Activated B cell treated with CpG ODN at 0.5 μM for 24 hours (primary cell): ENCODE measurements at places on chromosomes 3 and 15. TPM values are rescaled to one million over a fixed set of nuclear protein-coding genes. Genes with fewer than 3 reads are reported as not detected.

DNA sequence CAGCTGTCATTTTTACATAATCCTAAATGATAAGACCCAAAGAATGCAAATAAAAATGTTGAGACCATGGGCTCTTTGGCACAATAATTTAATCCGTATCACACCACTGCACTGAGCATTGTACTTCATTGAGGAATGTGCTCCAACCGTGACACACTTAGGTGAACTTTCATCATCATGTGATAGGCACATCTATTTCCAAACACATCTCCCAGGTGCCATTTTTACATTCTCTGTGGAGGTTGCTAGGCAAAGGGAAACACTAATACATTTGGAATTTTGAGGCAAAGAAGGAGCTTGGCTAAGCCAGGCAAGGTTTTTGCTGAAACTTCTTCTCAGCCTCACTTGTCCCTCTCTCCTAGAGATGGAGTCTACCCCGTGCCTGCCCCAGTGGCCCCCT is 68.7 kb downstream of the LRTM1 start:
- H3K36me3 ChIP-seq: no peaks in the 10 kb centered on the region
- DNase-seq: no peak
- H3K4me1 ChIP-seq: no peaks in the 10 kb centered on the region
- no peaks in the 10 kb centered on the region for H3K27me3 ChIP-seq
- no peak overlapping the region for H3K27ac ChIP-seq

DNA sequence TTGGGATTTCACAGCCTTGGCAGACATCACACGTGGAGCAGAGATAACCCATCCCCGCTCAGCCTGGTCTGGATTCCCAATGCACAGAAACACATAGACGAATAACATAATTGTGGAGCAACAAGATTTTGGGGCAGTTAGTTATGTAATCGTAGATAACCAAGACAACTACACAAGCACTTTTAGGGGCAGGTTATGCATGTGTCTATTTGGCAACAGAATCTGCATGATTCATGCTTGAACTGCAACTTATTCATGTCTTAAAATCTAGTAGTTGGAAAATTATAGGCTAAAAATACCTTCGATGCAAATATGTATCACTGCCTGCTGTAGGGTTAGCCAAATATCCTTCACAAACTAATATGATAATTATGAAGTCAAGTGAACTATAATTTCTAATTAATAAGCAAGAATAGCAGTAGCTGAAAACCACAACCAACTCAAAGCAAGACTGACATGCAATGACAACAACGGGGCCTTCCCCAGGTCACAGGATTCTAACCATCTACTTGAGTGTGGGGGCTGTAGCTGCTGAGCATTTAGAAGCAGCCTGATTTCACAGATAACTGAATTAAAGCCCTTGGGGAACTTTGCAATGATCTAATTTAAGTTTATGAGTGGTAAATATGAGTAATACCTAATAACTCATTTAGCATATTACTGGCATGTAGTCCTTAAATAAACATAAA is 31.1 kb downstream of the DGKG start:
- H3K4me1 ChIP-seq: peaks cover 24% of the 10 kb centered on the region

DNA sequence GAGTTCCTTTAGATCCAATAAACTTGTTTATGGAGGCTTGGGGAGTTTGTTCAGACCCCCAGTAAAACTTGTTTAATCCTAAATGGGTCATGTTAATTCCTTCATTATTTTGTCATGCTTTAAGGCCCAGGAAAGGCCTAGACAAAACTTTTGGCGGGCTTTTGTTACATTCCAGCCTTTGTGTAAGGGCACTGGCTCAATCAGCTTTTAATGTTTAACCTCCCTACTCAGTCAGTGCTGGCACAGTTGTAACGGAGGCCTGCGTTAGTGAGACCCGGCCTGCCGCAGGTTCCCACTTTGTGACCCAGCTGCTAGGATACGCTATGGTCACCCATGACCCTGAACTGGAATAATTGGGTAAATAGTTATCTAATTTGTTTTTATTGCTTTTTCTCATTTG is 59.2 kb downstream of the OXSM start:
- no peaks in the 10 kb centered on the region for H3K27me3 ChIP-seq
- no peak for DNase-seq
- H3K36me3 ChIP-seq: no peaks in the 10 kb centered on the region
- no peak overlapping the region for H3K27ac ChIP-seq
- no peak overlapping the region for H3K4me3 ChIP-seq

DNA sequence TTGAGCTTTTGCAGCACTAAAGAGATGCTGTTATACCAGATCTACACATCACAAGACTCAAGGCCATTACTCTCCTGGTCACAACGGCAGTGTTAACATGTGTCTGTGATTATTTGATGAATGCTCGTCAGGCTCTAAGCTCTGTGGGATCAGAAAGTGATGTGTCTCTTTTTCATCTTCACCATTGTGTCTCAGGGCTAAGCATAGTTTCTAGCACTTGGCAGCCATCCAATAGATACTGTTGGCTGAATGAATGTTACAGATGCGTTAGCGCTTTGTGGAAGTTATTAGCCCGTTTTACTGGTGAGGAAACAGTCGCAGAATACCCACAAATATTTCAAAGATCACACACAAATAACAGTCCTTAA is 1.2 kb upstream of the FAM81A start:
- peaks cover 36% of the 10 kb centered on the region for H3K4me1 ChIP-seq
- no peaks in the 10 kb centered on the region for H3K36me3 ChIP-seq
- H3K4me3 ChIP-seq: peak overlapping the region; percentile 88
- H3K27me3 ChIP-seq: peaks cover 3% of the 10 kb centered on the region
- no peak for DNase-seq

GRCh38 chr15:91854639-91854990 is 1.1 kb downstream of the SLCO3A1 start:
- peak overlapping the region; percentile 61 for H3K4me3 ChIP-seq
- H3K27me3 ChIP-seq: peaks cover 44% of the 10 kb centered on the region
- no peak for DNase-seq
- no peaks in the 10 kb centered on the region for H3K36me3 ChIP-seq

DNA sequence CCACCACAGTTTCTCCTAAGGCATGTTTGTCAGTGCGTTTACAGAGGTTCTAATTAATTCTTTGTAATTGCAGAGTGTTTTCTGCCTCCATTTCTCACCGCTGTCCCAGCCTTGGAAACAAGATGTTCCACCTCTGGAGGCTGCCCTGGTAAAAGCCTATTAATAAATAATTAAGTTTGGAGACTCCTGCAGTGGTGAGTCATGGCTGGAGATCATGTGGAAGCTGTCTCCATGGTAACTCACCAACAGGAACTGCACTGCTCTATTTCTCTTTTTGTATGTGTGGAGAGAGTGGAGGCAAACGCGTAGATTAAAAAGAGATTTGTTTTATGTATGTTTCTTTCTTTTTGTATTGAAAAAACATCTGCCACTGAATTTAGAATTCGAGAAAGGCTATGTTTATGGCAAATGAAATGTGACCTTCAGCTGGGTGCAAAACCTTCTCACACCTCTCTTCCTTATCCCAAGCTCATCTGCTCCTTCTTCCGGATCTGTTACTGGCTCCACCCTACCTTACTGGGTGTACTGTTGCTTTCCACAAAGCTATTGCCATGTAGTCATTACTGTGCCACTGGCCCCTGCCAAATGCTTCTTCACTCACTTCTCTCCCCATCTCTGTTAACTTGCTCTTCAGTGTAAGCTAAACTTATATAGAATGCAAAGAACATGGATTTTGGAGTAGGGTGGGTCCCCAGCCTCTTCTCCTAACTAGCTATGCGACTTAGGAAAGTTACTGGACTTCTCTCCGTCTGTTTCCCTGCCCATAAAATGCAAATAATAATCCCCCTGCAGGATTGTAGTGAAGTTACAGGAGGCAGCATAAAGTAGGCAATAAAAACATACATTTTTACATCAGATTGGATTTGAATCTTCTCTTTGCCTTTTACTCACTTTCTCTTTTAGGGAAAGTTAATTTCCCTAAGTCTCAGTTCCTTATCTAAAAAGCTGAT is 778.5 kb downstream of the NTRK3 start:
- H3K27ac ChIP-seq: no peak overlapping the region
- H3K27me3 ChIP-seq: no peaks in the 10 kb centered on the region
- DNase-seq: no peak

- no peaks in the 10 kb centered on the region for H3K4me1 ChIP-seq
- no peak overlapping the region for H3K4me3 ChIP-seq
Observed at GRCh38 chr3:190008432-190008831, 112.3 kb downstream of the P3H2 start.

GRCh38 chr3:158491968-158492367 is 79.0 kb upstream of the MLF1 start:
- DNase-seq: no peak
- H3K4me1 ChIP-seq: no peaks in the 10 kb centered on the region
- H3K36me3 ChIP-seq: peaks cover 3% of the 10 kb centered on the region
- no peaks in the 10 kb centered on the region for H3K27me3 ChIP-seq

- no peak overlapping the region for H3K27ac ChIP-seq
- no peaks in the 10 kb centered on the region for H3K4me1 ChIP-seq
- DNase-seq: no peak
- H3K36me3 ChIP-seq: no peaks in the 10 kb centered on the region
- no peak overlapping the region for H3K4me3 ChIP-seq
Observed at GRCh38 chr15:44136991-44137477, 58.0 kb downstream of the FRMD5 start.

DNA sequence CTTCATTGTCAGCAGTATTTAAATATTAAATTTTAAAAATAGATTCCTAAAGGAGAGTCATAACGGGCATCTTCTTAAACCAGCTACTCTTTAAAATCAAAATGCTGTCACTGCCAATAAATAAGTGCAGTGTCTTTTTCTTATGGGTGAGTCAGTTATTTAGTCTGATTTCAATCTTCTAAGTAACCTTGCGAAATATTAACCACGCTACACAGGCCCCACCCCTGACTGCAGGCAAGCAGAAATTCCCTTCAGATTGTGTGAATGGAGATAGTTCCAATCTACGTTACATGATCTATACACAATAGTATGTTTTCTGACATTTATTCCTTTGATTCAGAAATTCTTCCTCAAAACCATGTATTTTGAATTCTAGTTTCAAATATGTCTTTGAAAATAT is 141.5 kb downstream of the GADL1 start:
- H3K36me3 ChIP-seq: no peaks in the 10 kb centered on the region
- no peak for DNase-seq
- H3K4me3 ChIP-seq: no peak overlapping the region
- peaks cover 5% of the 10 kb centered on the region for H3K27me3 ChIP-seq

DNA sequence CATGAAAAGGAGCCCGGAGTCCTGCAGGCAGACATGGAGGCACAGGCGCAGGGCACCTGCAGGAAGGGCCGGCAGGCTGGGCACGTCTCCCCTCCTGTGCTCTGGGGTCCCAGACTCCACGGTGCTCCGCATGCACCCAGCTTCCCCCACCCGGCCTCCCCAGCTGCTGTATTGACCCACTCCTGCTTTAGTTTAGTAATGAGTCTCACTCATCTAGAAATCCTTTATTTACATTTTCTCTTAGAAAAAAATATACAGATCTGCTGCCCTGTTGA is 8.5 kb downstream of the MESP2 start:
- DNase-seq: no peak
- H3K27me3 ChIP-seq: no peaks in the 10 kb centered on the region
- H3K36me3 ChIP-seq: no peaks in the 10 kb centered on the region
- H3K4me3 ChIP-seq: no peak overlapping the region

GRCh38 chr15:92877000-92877399 is 23.1 kb upstream of the CHD2 start:
- H3K27me3 ChIP-seq: no peaks in the 10 kb centered on the region
- no peak overlapping the region for H3K27ac ChIP-seq
- no peak for DNase-seq
- peaks cover under 1% of the 10 kb centered on the region for H3K36me3 ChIP-seq

DNA sequence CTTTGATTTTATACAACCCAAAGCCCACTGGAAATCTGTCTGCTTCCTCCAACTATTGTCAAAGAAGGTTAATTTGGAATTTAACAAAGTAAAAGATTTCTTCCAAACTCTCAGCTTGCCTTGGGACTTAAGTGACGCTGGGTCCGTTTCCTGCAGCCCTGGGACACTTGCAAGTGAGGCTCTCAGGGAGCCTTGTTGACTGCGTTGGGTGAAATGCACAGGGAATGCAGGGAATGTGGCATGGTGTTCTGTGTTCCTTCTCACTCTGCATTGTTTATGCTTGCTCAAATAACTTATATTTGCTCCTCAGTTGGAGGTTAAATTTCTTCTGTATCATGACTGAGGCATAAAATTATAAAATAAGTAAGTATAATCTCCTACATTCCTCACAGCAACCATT is 60.9 kb upstream of the TJP1 start:
- H3K27ac ChIP-seq: no peak overlapping the region
- no peaks in the 10 kb centered on the region for H3K36me3 ChIP-seq
- H3K27me3 ChIP-seq: peaks cover 3% of the 10 kb centered on the region
- DNase-seq: no peak
- no peaks in the 10 kb centered on the region for H3K4me1 ChIP-seq

DNA sequence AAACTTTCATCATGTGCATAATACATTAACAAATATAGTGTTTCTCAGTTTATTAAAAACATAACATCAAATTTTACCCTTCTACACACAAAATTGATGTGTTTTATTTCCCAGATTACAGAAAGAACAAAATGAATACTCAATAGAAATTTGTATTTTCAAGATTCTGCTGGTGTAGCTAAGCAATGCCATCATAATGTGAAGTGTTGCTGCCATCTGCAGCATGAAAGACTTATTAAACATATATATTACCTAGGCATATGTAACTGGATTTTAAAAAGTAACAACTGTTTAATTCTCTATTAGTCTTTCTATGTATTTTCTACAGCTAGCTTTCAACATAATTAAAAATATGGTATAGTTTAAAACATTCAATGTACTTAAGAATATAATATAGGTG is 27.5 kb downstream of the PLSCR5 start:
- no peaks in the 10 kb centered on the region for H3K4me1 ChIP-seq
- DNase-seq: no peak
- no peak overlapping the region for H3K4me3 ChIP-seq
- no peaks in the 10 kb centered on the region for H3K36me3 ChIP-seq

DNA sequence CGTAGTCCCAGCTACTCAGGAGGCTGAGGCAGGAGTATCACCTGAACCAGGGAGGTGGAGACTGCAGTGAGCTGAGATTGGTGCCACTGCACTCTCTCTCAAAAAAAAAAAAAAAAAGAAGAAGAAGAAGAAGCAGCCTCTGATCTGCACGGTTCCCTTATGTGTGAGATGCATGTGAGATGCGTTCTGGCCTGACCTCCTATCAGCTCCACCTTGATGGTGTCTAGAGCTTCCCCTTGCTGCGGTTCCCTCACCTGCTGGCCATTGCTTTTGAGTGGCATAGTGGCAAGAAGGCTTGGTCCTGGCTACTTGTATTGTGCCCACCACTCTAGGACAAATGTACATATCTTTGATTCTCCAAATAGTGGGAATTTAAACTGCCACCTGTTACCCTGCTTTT is 49.4 kb upstream of the CFAP161 start:
- no peak overlapping the region for H3K4me3 ChIP-seq
- H3K27ac ChIP-seq: no peak overlapping the region
- no peaks in the 10 kb centered on the region for H3K4me1 ChIP-seq

The ADAMTS9 gene
- total RNA-seq: not detected in 2 replicates

The SLC28A2 gene
- not detected in 2 replicates for total RNA-seq

The CRYBG3 gene
- total RNA-seq: 1.5 TPM in 2 replicates

The AHSG gene
- not detected in 2 replicates for total RNA-seq

The GNAI2 gene
- total RNA-seq: 281 and 295 TPM in 2 replicates
